ENCODE measurements at places on chromosomes 2 and 18.

DNA sequence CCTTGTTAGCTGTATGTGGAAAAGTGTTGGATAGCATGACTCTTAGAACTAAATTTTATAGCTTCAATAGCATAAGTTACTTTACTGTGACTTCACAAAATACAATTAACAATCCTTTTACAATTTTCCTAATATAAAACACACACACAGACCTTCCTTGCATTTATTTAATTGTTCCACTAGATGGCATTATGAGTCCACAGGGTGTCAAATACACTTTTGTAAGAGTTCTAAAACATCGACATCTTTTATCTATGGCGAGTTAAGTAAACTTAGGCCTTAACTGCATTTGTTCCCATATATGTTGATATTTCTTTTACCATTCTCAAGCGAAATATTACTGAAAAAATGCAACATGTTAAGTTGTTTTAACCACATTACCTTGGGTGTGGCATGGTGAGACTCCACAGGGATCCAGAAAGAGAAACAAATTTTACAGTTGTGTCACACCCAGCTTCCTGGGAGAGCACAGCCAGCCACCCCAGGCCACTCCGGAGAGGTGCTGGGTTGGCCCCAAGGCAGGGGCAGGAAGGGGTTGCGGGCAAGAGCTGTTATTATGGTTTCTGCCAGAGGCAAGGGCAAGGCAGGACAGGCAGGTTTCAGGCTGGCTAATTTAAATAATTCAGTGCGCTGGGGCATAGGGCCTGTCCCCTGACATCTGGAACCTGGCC lies 312.4 kb upstream of the MC4R start:
- no peak for DNase-seq

DNA sequence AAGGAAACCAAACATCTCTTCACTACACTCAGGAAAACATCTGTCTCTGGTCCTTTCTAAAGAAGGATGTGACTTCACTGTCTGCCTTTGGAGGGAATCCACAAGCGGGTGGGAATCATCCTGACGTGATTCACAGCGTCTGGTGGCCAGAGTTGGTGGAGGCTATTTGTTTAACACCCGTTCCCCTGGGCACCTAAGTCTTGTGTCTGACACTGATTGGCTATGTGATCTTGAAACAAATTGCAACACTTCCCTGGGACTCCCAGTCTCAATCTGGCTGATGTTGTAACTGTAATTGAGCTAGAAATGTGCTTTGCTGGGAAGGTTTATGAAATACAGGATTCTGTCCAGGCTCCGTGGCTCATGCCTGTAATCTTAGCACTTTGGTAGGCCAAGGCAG lies 28.8 kb upstream of the SIX3 start:
- no peak for DNase-seq

GRCh38 chr18:77022556-77022955 lies 110.0 kb downstream of the MBP start:
- no peak for DNase-seq

DNA sequence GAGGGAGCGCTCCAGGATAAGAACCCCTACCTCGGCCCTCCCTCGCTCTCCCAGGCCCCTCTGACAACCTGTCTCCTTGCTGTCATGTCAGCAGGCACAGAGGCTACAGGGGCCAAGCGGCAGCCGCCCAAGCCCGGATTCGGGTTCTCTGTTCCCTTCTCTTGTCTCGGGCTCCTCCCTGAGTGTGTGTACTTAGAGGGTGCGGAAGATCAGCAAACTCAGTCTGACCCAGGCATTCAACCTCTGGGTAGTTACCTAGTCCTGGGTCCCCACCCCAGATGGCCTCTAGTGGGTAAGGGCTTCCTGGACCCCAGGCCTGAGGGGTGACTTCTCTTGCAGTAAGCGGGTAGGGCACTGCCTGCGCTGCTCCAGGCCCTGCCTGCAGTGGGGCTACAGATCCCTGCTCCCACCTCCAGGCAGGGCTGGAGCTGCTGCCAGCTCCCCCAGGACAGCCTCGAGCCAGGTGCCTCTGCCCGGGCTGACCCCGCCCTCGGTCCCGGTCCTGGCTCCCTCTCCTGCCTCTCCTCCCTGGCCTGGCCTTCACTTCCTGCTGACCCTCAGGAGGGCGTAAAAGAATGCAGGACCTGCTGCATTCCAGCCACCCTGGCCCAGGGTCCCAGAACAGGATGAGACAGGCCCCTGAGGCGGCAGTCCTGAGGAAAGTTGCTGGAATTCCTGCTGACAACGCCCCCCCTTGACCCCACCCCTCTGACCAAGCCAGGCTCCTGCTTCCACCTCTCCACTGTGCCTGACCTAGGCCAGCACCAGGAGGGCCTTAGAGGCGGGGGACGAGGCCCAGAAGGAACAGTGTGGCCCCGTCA lies 22.0 kb downstream of the GPC1 start:
- DNase-seq = no peak

DNA sequence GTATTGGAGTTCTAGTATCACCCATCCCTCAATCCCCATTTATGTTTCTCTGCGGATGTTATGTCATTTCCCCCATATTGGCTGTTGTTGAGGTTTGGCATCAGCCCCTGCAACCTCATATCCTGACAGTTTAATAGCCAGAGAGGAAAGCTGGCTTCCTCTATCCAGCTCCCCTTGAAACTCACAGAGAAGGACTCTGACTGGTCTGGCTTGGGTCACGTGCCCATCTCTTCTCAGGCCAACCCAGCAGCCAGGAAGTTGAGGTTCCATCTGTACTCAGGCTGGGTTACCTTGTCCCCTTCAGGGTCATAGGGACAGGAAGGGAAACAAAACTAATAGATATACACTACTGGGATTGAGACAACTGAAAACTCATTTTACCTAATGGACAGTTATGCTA lies 148.0 kb upstream of the SLC14A2 start:
- no peak for DNase-seq

- no peak for DNase-seq
These were observed 64.0 kb upstream of the FIGN start for GRCh38 chr2:163799807-163800206.

DNA sequence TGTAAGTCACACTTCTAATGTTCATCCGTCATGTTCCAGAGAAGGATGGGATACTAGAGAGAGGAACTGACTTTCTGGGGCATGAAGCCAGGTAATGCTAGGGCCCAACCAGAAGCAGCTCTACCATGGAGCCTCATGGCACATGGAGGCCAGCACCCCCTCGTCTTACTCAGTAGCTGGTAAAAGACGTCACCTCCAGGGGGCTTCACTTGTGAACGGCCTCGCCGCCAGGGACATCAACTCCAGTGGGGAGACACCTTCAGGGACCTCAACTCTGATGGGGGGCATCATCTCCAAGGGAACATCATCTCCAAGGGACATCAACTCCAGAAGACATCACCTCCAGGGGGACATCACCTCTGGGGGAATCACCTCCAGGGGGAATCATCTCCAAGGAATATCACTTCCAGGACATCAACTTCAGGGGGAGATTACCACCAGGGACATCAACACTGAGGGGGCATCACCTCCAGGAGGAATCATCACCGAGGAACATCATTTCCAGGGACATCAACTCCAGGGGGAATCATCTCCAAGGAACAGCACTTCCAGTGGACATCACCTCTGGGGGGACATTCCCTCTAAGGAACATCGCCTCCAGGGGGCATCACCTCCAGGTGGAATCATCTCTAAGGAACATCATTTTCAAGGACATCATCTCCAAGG lies 168.4 kb downstream of the NDUFA10 start:
- DNase-seq = no peak

DNA sequence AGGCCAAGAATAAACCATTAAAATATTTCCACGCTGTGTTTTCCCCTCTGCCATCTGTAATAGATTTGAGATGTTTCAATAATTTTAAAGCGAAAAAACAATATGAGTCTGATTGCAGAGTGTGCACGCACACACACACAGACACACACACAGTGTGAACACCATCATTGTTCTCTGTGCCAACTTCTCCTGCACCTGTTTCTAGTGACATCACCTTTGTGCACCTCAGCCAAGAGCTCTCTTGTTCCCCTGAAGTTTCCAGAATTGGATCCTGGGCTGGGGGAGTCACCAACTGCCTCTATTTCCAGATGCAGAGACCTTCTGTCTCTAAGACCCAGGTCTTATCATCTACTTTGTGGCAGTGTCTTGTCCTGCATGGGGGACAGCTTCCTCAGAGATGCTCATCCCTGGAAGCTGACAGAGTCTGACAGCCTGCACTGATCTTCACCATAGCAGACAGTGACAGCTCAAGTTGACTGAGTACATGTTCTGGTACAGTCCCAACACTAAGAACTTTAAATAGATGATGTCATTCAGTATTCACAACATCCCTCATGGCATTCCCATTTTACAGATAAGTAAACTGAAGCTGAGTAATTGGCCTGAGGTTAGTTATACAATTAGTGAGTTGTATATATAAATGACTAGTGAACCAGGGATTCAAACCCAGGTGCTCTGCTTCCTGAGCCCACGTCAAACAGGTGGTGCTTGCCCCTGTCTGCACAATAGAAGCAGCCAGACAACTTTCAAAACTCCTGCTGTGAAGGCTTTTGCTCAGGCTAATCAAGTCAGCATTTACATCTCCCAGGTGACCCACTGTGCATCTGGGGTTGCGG lies 39.4 kb downstream of the ACOXL start:
- no peak for DNase-seq

DNA sequence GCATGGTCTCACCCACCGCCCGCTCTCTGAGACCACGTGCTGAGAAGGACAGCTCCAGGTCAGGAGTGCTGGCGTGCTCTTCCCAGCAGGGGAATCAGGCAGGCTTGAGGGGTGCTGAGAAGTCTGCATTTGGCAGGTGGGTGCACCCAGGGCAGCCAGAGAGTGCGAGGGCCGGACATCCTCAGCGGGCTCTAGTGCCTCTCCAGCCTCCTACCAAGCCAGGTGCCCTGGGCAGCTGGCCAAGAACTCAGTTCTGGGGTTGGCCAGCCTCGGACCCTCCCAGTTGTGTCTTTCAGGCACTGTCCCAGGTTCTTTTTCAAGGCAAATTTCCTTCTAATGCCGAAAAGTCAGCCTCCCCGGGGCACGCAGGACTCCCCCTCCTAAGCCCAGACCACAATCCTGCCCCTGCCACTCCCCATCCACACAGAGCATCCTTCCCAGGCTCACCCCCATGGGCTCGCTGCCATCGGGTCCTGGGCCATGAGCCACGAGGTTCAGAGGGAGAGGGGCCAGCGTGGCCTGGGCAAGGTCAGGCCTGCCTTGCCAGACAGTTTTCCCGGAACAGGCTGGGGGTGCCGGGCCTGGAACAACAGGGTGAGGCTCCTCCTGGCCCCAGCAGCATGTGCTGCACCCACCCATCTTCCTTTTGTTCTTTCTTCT lies 52.2 kb upstream of the GPC1 start:
- DNase-seq = no peak

GRCh38 chr2:209523041-209523740 lies 99.3 kb downstream of the MAP2 start:
- DNase-seq = no peak

GRCh38 chr2:217801115-217801531 lies 201.7 kb downstream of the TNS1 start:
- no peak for DNase-seq

- no peak for DNase-seq
These were observed 2.2 kb upstream of the ACADL start for GRCh38 chr2:210227290-210228088.

GRCh38 chr18:45837283-45838070 lies 12.0 kb downstream of the SIGLEC15 start:
- no peak for DNase-seq

DNA sequence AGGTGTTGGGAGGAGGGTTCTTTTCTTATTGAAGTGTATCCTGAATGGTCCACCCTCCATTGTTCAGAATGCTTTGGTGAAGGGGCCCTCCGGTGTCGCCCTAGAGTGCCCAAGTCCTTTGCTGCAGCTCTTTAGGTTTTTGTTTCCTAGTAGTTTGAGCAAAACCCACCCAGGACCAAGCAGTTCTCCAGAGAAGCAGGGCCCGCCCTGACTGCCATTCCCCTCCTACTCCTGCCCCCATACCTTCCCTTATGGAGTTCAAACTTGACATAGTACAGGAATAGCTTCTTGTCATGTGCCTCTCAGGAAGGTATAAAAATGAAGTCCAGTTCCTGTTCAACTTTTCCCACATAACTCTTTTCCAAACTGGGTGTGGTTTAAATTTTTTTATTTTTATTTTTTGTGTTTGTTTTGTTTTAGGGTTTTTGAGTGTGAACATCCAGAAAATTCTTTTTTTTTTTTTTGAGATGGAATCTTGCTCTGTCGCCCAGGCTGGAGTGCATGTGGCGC lies 5.6 kb downstream of the MERTK start:
- no peak for DNase-seq

- no peak for DNase-seq
These were observed 71.7 kb downstream of the HPCAL1 start for GRCh38 chr2:10374362-10374943.

- DNase-seq = no peak
These were observed 2.9 kb upstream of the KHK start for GRCh38 chr2:27083410-27084296.

DNA sequence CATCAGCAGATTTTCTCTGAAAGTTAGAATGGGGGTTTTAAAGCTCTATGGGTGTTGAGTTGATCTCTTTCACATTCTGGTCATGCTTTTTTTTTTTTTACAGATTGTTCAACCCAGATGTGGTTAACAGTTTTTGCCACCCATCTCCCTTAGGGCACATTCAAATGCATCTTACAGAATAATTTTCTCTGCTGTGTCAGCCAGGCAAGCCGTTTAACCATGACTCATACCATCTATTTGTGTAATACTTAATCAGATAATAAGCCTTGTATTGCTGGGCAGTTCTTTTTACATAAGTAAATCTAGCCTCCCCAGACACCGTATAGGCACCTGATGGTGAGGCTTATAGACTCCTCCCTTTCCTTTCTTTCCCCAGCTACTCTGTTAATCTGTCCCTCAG lies 62.0 kb downstream of the TGIF1 start:
- no peak for DNase-seq

DNA sequence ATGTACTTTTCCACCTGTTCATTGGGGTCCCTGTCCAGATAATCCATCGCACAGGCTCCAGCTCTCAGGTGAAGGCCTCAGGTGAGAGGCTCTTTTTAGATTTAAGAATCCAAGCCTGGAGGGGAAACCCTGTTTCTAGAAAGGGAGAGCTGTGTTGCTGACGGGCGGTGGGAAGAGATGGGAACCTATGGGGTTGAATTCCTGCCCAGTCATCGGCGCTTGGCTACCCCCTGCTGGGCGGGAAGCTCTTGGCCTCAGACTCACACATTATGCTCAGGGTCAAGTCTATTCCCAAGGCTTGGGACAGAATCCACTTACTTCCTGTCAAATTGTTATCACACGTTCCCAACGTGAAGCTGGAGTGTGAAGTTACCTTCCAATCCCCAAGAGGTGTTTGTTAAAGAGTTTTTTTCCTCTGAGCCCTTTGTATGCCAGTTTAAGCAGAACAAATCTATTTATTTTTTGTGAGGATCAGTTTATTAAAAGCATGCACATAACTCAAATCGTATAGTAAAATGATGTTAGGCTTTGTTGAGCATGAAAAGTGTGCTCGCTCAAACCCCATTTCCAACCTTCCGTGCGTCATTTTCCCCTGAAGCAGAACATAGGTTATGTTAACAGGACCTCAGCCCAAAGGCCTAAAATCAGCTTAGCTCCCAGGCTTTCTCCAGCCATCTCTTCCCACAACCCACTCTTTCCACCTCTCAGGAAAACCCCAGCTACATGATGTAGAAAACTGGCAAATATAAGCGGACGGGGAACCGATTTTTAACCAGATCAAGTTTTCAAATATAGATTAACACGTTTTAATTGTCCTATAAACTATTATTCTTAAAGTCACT lies 181.7 kb upstream of the ETAA1 start:
- DNase-seq = no peak

- DNase-seq = no peak
These were observed 199.4 kb downstream of the LRRTM1 start for GRCh38 chr2:80105015-80105640.

Measured in GM12864 (cell line).